ENCODE measurements at places on chromosomes 7 and 10.

DNA sequence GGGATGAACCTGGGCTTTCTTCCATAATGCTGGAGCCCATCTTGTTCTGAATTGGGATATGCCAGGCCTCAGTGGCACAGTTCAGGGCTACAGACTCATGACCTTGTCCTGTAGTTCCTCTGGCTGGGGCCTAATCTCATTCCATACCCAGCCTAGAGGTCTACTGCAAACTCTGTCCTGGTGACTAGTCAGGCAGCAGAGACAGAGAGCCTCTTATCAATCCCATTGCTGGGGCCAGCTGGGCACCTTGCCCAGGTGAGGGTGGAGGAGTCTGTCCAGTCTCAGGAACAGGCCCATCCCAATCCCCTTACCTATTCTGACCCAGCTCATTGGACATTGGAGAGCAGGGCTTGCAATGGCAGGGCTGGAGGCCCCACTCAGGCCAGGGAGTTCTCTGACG lies 28.0 kb upstream of the COMTD1 start:
- DNase-seq: no peak

- no peak for DNase-seq
Observed at GRCh38 chr7:106143711-106144337, 31.7 kb upstream of the SYPL1 start.

DNA sequence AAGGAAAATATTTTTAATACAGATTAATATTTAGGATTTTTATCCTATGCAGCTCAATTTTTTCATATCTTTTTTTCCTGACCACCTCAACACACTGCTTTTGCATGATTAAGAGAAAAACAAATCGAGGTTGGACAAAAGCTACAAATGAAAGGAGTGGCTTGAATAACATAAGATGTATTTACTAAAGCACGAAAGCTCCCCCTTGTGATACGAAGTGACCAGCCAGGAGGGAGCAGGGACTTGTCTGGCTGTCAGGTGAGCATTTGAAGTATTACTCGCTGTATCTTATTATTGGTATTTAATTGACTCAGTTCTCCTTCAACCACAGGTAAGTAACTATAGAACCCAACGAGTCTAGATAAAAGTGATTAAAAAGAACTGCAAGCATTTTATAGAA lies 265.2 kb upstream of the PHF14 start:
- no peak for DNase-seq

DNA sequence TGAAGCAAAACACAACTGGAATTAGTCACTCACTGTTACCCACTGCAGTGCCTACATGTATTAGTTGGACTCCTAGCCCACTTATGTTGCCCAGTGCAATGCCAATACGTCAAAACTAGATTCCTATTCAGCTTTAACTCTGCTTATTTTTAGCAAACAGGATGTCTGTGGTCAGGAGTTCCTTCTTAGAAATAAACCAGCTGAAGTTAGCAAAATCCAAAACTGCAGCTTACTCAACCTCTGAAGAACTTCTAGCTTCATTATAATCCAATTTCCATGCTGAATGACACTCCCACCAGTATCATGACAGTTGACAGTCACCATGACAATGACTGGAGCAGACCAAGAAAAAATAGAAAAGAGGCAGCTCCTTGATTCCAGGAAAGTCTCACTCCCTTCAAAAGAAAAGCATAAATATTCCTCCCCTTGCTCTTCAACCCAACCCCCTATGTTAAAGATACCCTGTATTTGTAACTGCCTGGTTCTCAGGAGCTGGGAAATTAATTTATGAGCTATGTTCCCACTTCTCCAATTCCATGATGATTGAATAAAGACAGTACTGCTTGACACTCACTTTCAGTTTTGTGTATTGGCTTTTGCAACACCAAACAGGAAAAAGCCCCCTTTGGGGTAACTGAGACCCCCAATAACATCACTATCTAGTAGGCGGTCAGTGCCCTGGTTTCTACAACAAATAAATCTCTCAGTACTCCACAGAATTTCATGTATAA lies 327.4 kb downstream of the SORCS1 start:
- no peak for DNase-seq

DNA sequence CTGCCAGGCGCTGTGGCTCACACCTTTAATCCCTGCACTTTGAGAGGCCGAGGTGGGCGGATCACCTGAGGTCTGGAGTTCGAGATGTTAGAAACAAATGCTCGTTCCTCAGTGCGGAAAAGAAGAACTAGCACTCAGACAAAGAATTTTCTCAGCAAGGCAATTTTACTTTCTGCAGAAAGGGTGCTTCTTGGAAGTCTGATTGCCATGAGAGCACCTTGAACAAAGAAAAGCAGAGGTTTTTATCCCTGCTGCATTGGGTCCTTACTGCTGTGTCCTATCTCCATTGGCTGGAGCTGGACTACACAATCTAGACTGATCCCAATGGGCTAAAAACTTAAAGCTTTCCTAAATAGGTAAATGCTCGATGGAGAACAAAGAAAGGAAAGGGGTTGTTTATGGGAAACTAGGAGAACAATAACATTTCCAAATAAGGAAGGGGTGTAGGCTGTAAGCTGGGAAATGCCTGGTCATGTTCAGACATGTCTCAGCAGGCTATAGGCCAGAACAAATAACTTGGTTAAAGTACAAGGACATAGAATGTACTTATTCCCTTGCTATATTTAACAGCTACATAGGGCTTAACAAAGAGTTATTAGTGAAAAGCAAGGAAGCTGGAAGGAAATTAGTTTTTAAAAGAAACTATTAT lies 26.1 kb upstream of the ACTR3B start:
- no peak for DNase-seq

GRCh38 chr7:171912-172515 lies 20.4 kb upstream of the FAM20C start:
- DNase-seq: no peak

DNA sequence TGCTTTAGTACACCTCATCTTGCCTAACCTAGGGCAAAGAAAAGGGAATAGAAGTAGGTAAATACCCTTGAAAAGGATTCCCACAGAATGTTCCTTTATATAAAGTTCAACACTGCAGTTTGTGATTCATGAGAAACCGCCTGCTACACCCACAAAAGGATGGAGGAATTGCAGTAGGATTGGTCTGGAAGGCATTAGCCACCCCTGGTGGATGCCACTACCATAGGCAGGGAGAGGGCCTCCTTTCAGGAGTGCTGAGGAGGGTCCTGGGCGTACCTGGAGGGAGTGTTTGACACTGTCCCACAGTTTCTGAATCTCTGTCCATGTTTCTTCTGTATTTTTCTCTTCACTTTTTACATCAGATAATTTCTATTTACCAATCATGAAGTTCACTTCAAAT lies 221.8 kb upstream of the TMEM72 start:
- no peak for DNase-seq

- no peak for DNase-seq
Observed at GRCh38 chr7:12581897-12582296, 11.4 kb downstream of the SCIN start.

GRCh38 chr10:13899941-13900340 lies 313.2 kb downstream of the PRPF18 start:
- no peak for DNase-seq

- no peak for DNase-seq
Observed at GRCh38 chr10:8712656-8713055, 658.2 kb downstream of the GATA3 start.

DNA sequence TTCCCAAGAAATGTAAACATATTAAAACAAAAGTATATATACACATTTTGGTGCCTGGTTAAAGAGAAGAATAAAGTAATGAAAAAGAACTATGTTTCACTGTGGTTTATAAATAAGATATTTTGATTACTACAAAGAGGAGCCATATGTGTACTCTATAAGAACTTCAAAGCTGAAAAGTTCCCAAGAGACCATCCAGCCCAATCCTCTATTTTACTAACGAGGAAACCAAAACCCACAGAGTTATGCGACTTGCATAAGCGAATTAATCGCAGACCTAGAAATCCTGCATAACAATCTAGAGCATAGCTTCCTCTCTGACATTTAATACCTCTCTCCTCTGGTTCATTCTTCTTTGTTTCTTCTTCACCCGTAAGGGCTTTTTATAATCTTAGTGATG lies 937.1 kb downstream of the CNTNAP2 start:
- DNase-seq: no peak

DNA sequence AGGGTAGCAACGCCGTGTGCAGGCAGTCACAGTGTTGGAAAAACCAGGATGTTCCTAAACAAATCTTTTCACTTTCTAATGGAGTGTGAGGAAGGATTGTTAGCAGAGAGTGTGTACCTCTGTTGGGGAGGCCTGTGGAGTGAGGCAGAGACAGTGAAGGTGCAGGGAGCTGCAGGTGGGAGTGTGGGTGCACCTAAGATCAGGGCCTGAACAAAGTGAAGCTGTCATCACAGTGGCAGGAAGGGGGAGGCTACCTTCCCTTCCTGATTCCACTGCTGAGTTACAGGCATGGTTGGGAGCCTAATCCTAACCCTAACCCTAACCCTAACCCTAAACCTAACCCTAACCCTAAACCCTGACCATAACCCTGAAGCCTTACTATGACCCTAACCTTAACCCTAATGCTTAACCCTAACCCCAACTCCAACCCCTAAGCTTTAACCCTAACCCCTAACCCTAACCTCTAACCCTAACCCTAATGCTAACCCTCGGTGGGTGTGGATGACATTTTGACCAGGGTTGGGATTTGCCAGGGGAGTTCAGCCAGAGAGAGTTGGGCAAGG lies 158.8 kb upstream of the KLF6 start:
- DNase-seq: no peak

DNA sequence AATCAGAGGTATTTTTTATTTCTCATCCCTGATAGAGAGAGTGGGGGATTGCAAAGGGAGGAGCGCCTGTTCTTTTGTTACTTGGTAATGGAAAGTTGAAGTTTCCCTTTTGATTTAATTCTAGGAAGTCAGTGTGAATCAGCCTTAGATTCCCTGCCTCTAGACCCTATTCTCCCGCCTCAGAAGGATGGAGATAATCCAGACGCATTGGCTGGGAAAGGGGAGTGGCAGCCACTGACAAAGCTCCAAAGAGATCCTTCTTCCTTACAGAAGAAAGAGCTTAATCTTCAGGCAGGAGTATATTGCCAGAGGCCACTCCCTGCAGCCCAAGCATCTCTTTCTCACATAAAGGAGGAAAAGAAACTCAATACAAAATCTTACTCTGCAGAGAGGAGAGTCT lies 122.3 kb upstream of the GALNT17 start:
- no peak for DNase-seq

DNA sequence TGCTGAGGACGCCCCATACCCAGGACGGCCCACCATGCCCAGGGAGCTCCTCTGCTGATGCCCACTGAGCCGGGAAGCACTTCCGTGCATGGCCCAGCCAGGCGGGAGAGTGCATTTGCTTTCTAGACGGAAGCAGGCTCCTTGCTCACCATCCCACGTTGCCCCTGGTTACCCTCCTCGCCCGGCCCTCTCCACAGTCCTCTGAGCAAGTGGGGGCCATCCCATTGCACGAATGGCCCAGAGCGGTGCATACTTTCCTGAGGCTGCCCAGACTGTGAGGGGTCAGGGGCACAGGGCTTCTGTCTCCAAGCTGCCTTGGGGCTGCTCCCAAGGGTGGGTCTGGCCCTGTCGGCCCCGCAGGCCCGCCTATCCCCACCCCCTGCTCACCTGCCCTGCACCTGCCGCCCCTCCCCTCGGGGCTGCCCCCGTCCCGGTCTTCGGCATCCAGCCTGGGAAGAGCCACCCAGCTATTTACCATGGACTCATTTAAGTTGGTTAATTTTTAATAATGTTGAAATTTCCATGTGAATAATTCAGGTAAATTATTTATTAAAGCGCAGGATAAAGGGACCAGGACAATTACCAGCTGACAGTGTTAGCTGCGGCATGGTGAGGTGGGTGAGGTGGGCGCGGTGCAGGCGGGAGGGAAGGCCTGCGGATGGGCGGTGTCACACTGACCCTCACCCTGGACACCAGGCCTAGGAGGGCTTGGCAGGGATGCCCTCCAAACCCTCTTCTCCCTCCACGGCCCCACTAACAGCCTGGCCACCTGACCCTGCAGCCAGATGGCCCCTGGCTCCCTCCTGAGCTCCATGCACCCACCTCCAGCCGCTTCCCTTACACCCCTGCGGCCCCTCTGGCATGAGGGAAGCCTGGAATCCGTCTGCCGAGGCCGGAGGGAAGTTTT lies 104.4 kb downstream of the MICALL2 start:
- no peak for DNase-seq

- no peak for DNase-seq
Observed at GRCh38 chr10:78491812-78492211, 458.1 kb downstream of the RPS24 start.

GRCh38 chr10:86090807-86091206 lies 275.8 kb downstream of the GRID1 start:
- DNase-seq: no peak

DNA sequence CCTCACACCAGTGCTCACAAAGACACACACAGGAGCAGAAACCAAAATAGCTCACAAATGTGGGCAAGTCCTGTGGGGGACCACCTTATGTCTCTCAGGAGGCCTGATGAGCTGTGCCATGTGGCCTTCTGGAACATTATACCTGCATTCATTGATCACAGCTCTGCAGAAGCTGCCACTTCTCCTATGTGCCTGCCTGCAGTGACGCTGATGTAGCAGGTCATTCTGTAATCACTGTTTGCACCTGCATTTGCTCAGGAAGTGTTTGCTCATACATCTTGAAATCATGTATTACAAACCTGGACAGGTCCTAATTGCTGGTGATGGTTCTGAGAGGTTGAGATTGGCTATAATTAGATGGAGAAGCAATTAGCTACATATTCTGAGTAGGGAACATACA lies 310.2 kb downstream of the AUTS2 start:
- DNase-seq: no peak

DNA sequence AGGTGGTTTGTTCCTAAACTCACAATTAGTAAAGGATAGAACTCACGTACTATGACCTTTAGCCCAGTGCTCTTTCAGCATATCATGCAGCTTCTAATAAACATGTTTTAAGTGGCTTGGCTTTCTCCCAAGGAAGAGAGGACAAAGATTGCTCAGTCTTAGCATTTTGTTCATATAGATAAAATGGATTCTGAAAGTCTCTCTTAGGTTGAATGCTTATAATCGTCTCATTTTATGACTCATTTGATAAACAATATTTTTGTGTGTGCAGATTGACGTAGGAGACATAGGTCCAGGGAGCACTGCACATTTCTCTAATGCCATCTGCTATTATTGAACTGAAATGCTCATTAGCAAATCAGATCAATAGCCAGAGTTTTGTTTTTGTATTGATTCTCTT lies 44.8 kb downstream of the GNAT3 start:
- DNase-seq: no peak

- DNase-seq: no peak
Observed at GRCh38 chr7:7173956-7174632, 8.2 kb upstream of the C1GALT1 start.

DNA sequence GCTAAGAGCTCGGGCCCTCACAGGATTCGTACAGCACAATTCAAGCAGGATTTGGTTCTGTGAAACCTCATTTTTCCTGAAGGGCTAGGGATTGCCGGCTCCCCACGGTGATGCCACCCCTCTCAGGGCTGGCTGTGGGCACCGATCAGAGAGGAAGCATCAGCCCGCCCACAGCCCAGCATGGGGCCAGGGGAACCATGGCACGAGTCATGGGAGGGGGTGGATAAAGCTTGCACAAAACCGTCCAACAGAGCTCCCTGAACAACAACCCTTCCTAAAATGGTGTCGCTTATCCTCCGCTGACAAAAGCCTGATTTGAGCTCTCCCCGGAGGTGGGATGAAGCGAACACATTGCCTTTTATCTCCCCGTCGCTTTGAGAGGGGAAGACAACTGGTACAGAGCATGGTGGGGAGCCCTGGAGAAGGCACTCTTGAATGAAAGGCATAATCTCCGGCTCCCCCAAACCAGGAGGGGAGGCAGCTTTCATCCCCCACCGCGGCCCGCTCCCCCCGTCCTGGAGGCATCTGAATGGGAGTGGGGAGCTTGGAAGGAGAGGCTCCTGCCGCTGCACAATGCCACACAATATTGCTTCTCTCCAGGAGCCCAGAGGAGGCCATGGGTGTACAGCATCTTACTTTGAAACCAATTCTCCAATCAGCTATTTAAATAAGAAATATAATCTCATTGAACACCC lies 144.0 kb downstream of the RPS24 start:
- DNase-seq: no peak
